Fibroblast of lung (primary cell): ENCODE measurements at places on chromosomes 2 and 18. TPM values are rescaled to one million over a fixed set of nuclear protein-coding genes. Genes with fewer than 3 reads are reported as not detected.

The IL1RL1 gene
- 0.50 and 4.6 TPM in 2 replicates for total RNA-seq

DNA sequence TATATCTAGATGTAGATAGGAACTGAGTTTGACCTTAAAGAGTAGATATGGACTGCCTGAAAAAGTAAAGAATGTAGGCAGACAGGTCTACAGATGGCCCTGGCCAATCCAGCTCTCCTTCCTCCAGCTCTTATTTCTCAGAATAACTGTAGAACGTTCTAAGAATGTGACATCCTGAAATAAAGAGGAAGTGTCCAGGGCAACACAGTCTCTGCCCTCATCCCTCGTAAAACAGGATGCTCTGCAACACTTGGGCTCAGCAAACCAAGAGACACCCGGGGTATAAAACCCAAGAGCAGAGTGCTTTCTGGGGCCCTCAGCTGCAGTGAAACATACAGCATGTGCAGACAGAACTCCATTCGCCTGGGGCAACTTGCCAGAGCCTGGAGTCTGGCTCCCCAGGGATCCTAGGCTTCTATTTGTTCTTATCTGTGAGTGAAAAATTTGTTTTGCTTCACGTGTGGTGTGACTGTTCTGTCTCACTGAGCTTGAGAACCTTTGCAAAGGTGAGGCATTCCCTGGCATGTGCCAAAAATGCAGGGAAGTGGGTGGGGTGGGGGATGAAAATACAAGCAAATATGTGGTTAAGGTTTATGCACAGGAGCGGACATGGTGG is 401.0 kb downstream of the SETBP1 start:
- H3K36me3 ChIP-seq: no peaks in the 10 kb centered on the region
- DNase-seq: no peak
- no peaks in the 10 kb centered on the region for H3K4me1 ChIP-seq

- no peaks in the 10 kb centered on the region for H3K36me3 ChIP-seq
- H3K27ac ChIP-seq: no peak overlapping the region
- H3K27me3 ChIP-seq: no peaks in the 10 kb centered on the region
- H3K4me1 ChIP-seq: no peaks in the 10 kb centered on the region
- DNase-seq: no peak
These were observed 269.0 kb downstream of the ICOS start for GRCh38 chr2:204205538-204205937.

The TPO gene
- not detected in 2 replicates for total RNA-seq

DNA sequence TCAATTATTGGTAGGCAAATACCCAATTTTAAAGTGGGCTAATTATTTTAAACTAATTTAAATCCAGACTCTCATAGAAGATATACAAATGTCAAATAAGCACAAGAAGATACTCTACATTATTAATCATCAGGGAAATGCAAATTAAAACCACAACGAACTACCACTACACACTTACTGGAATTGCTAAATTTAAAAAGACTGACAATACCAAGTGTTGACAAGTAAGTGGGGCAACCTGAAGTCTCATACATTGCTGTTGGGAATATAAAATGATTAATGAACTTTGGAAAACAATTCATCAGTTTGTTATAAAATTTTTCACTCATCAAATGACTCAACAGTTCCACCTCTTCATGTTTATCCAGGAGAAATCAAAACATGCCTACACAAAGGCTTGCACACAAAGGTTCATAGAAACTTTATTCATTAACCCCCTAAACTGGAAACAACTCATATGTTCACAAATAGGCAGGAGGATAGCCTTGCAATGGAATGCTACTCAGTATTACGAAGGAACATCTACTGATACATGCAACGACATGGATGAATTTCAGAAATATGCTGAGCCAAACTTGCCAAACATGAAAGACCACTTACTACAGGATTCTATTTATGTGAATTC is 120.8 kb downstream of the MCFD2 start:
- H3K36me3 ChIP-seq: no peaks in the 10 kb centered on the region
- H3K27me3 ChIP-seq: no peaks in the 10 kb centered on the region

The CPLX4 gene
- total RNA-seq: not detected in 2 replicates

GRCh38 chr18:62152844-62153243 is 34.0 kb downstream of the PIGN start:
- no peak overlapping the region for H3K4me3 ChIP-seq
- no peaks in the 10 kb centered on the region for H3K36me3 ChIP-seq
- H3K27ac ChIP-seq: no peak overlapping the region
- H3K4me1 ChIP-seq: no peaks in the 10 kb centered on the region
- DNase-seq: no peak

DNA sequence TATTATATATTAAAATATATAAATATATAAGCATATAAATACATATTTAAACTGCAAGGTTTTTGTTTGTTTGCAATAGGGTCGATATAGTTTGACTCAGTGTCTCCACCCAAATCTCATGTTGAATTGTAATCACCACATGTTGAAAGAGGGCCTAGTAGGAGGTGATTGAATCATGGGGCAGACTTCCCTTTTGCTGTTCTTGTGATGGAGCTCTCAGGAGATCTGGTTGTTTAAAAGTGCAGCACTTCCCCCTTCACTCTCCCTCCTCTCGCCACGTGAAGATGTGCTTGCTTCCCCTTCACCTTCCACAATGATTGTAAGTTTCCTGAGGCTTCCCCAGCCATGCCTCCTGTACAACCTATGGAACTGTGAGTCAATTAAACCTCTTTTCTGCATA is 2137.3 kb upstream of the CELF4 start:
- H3K27ac ChIP-seq: no peak overlapping the region
- no peaks in the 10 kb centered on the region for H3K4me1 ChIP-seq
- H3K36me3 ChIP-seq: no peaks in the 10 kb centered on the region
- DNase-seq: no peak
- no peak overlapping the region for H3K4me3 ChIP-seq

- H3K27me3 ChIP-seq: no peaks in the 10 kb centered on the region
- H3K4me3 ChIP-seq: no peak overlapping the region
- peak; percentile 86 for DNase-seq
- H3K4me1 ChIP-seq: peaks cover 19% of the 10 kb centered on the region
- peaks cover 6% of the 10 kb centered on the region for H3K36me3 ChIP-seq
- H3K27ac ChIP-seq: no peak overlapping the region
These were observed 66.9 kb upstream of the RBM44 start for GRCh38 chr2:237731663-237732062.

- H3K4me3 ChIP-seq: no peak overlapping the region
- no peaks in the 10 kb centered on the region for H3K36me3 ChIP-seq
- no peak for DNase-seq
- H3K27ac ChIP-seq: no peak overlapping the region
- no peaks in the 10 kb centered on the region for H3K27me3 ChIP-seq
These were observed 173.5 kb upstream of the EPB41L3 start for GRCh38 chr18:5717256-5717655.

The PRADC1 gene
- total RNA-seq: 6.7 and 11.7 TPM in 2 replicates
